Gastroesophageal sphincter (tissue), 4 donors: ENCODE measurements at places on chromosomes 11 and 22. TPM values are rescaled to one million over a fixed set of nuclear protein-coding genes. Genes with fewer than 3 reads are reported as not detected.

DNA sequence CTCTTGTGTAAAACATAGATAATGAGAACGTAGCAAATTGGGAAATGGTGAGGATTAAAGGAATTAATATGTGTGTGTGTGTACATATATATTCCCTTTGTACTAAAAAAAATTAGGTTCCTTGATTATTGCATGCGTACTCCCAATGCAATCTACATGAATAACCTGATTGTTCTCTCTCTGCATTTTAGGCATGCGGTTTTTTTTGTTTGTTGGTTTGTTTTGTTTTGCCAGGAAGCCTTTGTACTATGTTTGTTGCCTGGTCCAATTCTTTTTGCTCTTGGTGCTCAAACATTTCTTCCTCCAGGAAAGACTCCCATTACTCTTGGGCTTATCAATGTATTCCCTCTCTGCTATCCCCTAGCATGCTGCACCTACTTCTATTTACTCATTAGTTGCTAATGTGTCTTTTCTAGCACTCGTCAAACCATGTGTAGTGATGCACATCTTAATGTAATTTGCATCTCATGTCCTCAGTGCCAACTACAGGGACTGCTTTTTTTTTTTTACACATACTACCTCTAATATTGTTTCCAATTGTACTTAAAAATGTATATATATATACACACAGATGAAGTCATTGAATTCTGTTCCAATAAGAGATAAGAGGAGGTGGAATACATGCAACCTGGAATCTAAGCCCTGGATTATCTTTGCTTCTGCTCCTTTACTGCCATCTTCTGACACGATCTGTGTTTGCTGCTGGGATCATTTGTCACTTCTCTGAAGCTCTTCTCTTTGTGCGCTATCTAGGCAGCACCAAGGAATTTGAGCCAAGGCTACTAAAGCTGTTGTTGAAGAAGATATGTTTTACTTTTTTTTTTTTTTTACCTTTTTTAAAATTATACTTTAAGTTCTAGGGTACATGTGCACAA is 197.2 kb upstream of the ANO3 start:
- no peak for ATAC-seq

SMC1B gene
- not detected for total RNA-seq

PLEKHB1 gene
- 29.5 TPM for total RNA-seq

- ATAC-seq: no peak
Measured at GRCh38 chr22:43955883-43956782, 891 bp downstream of the SAMM50 start.

DNA sequence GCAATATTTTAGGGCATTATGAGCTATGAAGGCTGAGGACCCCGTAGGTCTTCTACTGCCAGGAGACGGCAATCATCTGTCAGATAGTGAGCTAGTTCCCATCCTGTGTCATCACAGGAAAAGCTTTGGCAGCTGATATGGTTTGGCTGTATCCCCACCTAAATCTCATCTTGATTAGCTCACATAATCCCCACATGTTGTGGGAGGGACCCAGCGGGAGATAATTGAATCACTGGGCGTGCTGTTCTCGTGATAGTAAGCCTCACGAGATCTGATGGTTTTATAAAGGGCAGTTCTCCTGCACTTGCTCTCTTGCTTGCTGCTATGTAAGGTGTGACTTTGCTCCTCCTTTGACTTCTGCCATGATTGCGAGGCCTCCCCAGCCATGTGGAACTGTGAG is 18.1 kb downstream of the CSRP3 start:
- no peak for ATAC-seq

GRCh38 chr22:19042285-19043120 is 79.7 kb downstream of the DGCR2 start:
- no peak for ATAC-seq

RAG2 gene
- not detected for total RNA-seq

- no peak for ATAC-seq
Measured at GRCh38 chr22:29098296-29098695, 25.5 kb downstream of the KREMEN1 start.

DNA sequence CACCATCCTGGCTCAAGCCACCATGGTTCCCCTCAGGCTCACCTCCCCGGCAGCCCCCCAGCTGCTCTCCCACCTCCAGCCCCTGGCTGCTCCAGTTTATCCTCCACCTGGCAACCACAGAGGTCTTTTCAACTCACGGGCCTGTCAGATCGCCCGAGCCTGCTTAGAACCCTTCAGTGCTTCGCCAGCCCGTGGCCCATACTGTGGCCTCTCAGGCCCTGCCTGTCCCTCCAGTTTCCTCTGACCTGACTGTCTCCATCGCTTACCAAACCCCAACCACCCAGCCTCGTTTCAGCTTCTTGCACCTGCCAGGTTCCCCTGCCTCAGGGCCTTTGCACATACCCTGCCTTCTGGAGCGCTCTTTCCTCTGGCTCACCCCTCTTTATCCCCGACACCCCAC is 6.9 kb downstream of the KCNC1 start:
- ATAC-seq: no peak

GRCh38 chr11:48002561-48002960 is 22.2 kb downstream of the PTPRJ start:
- no peak for ATAC-seq

GRCh38 chr11:106601684-106602297 is 416.5 kb downstream of the GUCY1A2 start:
- no peak for ATAC-seq

GRCh38 chr11:131934006-131934405 is 563.6 kb downstream of the NTM start:
- ATAC-seq: no peak

TRPM5 gene
- total RNA-seq: not detected

PRG3 gene
- not detected for total RNA-seq
